ENCODE measurements at places on chromosomes 5 and 9.

DNA sequence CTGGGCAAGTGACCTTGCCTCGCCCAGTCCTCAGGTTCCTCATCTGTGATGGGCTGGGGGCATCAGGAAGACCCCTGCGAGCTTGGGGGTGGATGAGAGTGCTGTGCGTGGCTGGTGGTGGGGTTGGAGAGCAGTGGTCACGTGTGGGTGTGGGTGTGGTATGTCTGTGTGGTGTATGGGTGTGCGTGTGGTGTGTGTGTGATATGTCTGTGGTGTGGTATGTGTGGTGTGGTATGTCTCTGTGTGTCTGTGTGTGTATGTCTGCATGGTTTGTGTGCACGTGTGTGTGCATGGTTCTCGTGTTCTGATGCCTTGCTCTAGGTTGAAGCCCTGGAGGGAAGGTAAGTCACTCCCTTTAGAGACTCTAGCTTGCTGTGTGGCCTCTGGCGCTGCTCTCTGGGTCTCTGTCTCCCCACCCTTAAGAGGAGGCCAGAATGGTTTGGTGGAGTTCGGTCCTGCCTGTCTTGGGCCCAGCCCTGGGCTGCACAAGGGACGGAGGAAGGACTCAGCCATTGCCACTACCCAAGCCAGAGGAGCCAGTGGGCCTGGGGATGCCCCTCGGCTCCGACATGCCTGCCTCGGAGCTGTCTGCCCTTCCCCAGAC, 87.0 kb downstream of the RXRA start:
- DNase-seq, result no peak

GRCh38 chr5:113330533-113331208, 104.1 kb downstream of the TSSK1B start:
- DNase-seq, result peak; percentile 40

DNA sequence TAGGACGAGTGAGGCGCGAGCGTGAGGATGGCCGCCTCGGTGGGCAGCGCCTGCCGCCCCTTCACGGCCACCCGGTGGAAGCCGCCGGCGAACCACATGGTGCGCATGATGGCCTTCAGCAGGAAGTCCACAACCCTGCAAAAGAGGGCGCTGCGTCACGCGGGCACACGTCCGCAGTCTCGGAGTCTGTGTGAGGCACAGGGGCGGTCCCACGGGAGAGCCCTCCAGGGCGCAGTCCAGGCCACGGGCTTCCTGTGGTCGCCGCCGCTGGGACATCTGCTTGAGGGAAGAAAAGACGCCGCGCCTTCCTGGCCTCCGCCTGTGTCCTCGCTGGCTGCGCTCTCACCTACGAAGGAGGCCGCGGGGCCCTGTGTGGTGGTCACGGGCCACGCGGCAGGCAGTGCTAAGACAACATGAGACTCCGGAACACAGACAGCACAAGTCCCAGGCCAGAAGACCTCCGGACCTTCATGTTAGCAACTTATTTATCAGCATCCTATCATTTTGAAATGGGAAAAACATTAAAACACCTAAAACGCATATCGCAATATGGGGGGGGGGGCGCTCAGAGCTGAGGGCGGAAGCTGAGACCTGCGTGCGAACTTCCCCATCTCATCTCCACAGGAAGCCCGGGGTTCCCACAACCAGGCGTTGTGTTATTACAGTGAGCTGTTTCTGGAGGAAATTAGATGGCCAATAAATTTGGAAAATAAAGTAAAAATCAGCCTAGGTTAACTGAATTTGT, 28.8 kb downstream of the LPCAT1 start:
- no peak for DNase-seq

GRCh38 chr9:122252796-122253195, 11.8 kb downstream of the RBM18 start:
- no peak for DNase-seq

- no peak for DNase-seq
These were observed 24.7 kb upstream of the STX17 start for GRCh38 chr9:99881769-99882168.

DNA sequence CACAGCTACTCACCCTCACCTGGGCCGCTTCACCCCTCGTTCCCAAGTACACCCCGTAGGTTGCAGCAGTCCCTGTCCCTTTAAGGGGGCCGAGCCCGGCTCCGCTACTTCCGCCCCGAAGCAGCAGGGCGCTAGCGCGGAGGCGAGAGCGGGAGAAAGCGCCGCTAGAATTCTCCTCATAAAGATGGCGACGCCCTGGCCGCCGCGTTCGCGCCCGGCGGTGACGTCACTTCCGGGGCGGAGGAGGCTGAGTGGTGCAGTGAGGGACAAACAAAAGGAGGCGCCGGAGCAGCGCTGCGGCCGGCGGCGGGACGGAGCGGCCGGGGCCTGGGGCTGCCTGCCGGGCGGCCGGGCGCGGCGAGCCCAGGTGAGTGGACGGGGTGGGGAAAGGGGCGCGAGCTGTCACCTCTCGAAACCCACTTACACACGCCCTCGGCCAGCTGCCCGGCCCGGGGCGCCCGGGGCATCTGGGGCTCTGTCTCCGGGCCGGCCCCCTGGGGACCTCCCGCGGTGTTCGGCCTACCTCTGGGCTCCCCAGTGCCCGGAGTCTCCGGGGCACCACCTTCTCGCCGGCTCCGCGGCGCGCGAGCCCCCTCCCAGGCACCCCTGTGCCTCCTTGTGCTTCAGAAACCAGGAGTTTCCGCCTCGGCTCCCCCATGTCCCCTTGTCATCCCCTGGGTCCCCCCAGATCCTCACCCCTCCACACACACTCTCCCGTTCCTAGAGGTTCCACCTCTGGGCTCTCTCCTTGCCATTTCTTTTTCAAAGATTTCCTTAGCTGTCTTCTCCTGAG, at the start of the genes KYAT1 and LRRC8A:
Gene KYAT1, minus strand, starts transcription at position 67 of the 793 bp plus-strand sequence. CDS start 36,545 bp downstream, outside the sequence.
Gene LRRC8A, plus strand, starts transcription at position 250 of the 793 bp plus-strand sequence. CDS start 25,032 bp downstream, outside the sequence.
- DNase-seq, result peak; percentile 99

DNA sequence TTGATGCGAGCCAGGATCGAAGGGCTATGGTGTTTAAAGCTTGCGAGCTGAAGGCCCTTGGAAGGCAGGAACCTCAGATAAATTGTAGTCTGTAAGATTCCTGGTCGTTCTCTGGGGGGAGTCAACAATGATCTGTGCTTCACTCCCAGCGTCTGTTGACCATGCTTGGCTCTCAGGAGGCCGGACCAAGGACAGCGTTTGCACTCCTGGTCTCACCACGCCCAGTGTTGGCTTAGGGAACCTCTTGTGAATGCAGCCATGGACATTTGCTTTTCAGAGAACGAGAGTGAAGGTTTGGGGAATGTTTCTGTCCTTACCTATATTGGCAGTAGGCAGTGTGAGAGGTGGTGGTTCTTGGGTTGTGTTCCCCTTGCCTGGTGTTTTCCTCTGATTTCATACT, 60.2 kb upstream of the FAM120AOS start:
- no peak for DNase-seq

GRCh38 chr5:73921741-73922140, 295.7 kb downstream of the ARHGEF28 start:
- no peak for DNase-seq

DNA sequence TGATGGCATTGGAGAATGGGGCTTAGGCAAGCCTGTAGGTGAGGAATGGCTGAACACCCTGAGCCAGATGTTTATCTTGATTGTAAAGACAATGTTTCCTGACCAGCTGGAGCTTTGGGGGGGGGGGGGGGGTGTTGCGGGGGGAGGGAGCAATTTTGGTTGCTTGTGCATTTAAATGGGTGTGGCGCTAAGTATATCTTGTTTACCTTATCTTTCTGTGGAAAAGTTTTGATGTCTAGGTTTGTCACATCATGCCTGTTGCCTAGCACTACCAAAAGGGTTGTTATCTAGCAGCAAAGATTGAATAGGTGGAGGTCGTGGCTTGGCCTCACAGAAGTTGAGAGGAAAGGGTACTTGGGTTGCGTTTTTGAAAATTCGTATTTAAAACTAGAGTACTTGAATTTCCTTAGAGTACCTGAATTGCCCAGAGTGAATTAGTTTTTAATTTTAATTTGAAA, 1.3 kb downstream of the SMAD5 start:
- no peak for DNase-seq

DNA sequence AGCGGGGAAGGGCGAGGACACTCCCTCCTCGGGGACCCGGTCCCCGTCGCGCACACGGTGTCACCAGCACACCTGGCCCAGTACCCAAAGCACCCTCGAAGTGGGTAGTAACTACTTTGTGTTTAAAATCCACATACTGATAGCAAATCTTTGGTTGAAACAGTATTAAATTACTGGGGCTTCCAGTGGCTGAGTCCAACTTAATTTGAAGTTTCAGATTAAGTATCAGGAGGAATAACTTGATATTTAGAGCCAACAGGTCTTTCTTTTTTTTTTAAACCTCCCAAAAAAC, 615 bp downstream of the ATG10 start:
- no peak for DNase-seq

All from Daoy (cell line).